Activated T-helper 1 cell treated with anti-CD3 and anti-CD28 coated beads, Interleukin-12 subunit alpha, Interleukin-12 subunit beta, Interleukin-2, Interleukin-4 antibody, amounts not matched to agents 30 ng/mL and 10 ng/mL and 1 ng/mL, durations not matched to agents 14 hours and 24 hours and 36 hours (primary cell): ENCODE measurements at places on chromosomes 13 and 19. TPM values are rescaled to one million over a fixed set of nuclear protein-coding genes. Genes with fewer than 3 reads are reported as not detected.

ATP1A3 gene
- total RNA-seq = 0.93 and 1.4 TPM in 2 replicates

GRCh38 chr13:89832827-89833226, 1514.7 kb upstream of the MIR17HG start:
- no peak for DNase-seq

DNA sequence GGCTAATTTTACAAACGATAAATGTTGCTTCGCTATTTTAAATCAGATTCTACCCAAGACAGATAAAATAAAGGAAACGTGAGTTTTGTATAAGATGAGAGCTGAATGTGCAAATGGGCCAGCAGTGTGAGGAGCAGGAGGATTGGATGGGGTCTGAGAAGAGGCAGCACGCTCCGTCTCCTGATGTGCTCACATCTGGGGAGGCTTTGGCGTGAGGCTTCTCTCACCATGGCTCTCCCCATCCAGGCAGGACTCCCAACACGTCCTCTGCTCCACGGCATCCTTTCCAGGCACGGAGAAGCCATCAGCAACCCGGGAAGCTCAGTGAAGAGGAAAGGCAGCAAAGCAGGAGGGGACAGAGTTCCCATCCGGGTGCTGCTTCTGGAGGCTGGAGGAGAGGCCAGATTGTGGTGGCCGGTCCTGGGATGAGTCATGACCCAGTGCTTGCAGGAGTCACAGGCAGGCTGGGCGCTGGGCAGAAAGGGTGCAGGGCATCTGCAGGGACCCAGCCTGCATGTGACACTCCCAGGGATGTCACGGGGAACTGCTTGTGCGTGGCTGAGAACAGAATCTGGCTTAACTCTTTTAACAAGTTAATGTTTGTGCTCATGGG, 47.5 kb downstream of the ZNF536 start:
- DNase-seq = no peak

KIR2DL4 gene
- 0.13 and 0.27 TPM in 2 replicates for total RNA-seq

DNA sequence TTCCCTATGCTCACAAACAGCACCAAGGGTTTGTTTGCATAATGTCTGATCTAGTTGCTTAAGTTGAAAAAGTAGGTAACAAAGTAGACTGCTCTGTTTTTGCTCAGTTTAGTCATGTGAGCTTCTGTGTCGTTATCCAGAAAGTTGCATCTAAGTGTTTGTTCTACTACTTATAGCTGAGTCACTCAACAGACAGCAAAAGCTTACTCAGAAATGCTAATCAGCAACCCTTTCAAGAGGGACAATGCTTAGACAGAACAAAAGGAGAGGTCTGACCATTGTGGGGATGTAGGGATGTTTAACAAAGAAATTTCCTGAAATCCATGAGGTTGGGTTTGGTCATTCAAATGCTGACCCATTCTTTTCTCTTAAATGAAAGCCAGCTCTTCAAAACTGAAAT, 106.4 kb downstream of the ATP8A2 start:
- DNase-seq = no peak

- DNase-seq = no peak
Measured at GRCh38 chr13:32627793-32628192, 41.5 kb downstream of the PDS5B start.

DNA sequence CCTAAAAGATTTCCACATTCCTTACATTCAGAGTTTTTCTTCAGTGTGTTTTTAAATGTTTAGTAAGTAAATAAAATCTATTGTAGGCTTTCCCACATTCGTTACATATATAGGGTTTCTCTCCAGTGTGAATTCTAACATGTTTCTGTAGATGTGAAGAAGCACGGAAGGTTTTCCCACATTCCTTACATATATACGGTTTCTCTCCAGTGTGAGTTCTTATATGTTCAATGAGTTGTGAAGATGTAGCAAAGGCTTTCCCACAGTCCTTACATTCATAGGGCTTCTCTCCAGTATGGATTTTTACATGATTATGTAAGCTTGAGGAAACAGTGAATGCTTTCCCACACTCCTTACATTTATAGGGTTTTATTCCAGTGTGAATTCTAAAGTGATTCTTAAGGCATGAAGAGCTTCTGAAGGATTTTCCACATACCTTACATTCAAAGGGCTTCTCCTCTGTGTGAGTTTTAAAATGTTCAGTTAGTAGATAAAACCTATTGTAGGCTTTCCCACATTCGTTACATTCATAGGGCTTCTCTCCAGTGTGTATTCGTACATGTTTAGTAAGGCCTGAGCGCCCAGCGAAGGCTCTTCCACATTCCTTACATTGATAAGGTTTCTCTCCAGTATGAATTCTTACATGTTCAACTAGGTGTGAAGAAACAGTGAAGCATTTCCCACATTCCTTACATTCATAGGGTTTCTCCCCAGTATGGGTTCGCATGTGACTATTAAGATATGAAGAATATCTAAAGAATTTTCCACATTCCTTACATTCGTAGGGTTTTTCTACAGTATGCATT, 18.2 kb downstream of the ZNF121 start:
- DNase-seq = no peak

ZNF415 gene
- 0.20 and 0.21 TPM in 2 replicates for total RNA-seq
